Effector CD8-positive, alpha-beta T cell (primary cell): ENCODE measurements at places on chromosomes 6 and 20.
A peak's percentile ranks its signal among the peaks of the same experiment; 100 is the strongest.

- no peak for DNase-seq
Measured at GRCh38 chr20:6863355-6863754, 95.9 kb downstream of the BMP2 start.

- no peak for DNase-seq
Measured at GRCh38 chr20:58397429-58397828, 8.4 kb downstream of the VAPB start.

DNA sequence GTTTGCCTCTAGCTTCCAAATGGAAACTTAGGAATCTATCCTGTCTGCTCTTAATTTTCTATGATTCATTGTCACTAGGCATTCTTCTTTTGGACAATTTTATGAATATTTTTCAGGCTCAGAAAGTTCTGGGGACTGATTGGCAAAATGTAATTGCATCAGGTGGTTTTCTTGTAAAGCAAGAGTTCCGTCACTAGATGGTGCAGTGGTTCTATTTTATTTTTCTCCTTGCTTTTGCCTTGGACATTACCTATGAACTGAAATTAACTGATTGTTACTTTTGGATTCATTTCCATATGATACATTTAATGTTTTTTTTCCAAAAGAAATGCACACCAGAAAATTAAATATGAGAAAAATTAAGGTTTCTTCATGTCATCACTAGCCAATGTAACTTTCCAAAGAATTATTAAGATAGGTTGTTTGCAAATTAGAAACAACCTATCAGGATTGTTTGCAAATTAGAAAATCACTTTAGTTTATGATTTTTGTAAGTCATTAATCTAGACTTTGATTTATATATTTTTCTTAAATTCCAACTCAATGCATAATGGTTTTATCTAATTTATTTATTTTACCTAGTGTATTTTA, 48.0 kb downstream of the TMEM170B start:
- DNase-seq: no peak

DNA sequence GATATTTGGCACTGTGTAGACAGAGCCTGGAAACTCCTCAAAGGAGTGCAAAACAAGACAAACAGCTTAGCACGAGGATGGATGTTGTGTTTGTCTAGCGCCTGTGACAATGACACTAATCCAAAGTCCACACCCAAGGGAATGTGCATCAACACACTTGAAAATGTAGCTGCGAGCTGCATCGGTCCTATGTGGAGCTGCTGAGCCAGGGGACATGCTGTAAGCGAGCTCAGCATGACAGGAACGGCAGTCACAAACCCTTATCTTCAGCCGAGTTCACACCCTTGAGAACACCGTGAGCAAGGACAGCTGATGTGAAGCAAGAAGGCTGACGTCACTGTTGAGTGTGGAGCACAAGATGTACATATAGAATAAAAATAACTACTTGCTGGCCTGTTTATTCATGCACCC, 684.3 kb downstream of the QKI start:
- no peak for DNase-seq

DNA sequence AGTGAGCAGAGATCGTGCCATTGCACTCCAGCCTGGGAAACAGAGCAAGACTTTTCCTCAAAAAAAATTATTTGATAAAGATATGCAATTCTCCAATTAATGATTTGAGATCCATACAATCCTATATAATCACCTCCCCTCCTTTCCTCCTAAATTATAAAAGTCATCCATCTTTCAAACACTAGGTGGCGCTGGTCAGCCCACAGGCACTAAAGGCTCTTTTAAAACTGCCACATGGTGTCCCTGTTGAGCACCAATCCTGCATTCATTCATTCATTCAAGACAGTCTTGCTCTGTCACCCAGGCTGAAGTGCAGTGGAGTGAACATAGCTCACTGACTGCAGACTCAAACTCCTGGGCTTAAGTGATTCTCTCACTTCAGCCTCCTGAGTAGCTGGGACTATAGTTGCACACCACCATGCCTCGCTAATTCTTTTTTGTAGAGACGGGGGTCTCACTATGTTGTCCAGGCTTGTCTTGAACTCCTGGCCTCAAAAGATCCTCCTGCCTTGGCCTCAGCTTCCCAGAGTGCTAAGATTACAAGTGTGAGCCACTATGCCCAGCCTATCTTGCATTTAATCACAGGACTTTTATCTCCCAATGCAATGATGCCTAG, 58.7 kb upstream of the SLC2A12 start:
- peak; percentile 7 for DNase-seq

DNA sequence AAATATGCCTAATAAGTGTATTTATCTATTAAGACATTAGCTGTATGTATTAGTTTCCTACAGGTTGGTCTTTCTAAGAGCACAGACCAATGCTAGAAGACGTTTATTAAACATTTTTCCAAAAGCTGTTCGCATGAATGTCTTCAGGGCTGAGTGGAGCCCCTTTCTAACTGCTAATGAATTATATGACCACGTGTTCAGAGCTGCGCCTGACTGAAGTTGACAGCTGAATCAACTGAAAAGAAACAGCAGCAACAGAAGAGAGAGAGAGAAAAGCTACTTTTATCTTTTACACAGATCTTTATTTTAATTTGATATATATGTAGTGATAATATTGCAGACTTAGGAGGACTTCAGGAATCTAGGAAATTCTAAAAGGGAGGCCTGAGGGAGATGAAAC, 75.2 kb upstream of the ARID1B start:
- no peak for DNase-seq

DNA sequence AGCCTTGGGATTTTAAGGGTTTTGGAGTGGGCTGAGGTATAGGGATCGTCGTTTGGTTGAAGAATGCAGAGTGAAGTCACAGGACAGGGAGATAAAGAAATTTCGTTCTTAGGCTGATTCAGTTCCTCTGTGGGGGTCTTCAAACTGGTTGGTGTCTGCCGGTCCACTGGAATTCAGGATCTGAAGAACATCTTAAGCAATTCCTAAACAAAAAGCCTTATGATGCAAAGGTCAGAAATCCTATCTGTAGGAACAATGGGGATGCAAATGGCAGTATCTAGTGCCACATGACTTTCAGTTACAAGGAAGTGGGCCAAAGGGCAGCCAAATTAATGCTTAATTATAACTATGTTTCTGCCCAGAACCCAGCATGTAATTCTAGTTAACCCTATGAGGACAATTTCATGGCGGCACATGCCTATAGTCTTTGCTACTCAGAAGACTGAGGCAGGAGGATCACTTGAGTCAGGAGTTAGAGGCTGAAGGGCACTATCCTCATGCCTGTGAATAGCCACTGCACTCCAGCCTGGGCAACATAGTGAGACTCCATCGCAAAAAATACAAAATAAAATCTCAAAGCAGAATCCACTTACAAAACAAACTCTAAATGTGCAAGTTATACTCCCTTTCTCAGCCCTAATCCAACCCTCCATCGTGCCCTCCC, 4.6 kb upstream of the SLC2A10 start:
- no peak for DNase-seq

- no peak for DNase-seq
Measured at GRCh38 chr20:1783245-1783644, 112.0 kb upstream of the SIRPA start.

- DNase-seq: no peak
Measured at GRCh38 chr6:158868122-158868480, 48.9 kb upstream of the EZR start.

DNA sequence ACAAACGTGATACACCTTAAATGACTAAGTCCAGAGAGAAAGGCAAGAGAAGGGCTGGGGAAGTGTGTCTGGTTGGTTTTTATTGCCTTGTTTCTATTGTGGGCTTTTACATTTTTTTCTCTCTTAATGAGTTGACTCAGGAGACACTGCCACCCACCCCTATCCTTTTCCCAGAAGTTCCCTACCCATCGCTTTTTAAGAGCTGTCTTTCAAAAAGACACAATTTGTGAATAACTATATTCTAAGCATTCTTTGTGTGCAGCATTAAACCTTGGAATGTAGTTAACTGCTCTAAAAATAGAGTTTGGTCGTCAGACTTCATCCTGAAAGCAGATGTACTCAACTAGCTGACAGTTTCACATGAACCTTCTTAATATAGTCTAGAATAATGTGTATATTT, 174.9 kb downstream of the ISM1 start:
- DNase-seq: no peak

DNA sequence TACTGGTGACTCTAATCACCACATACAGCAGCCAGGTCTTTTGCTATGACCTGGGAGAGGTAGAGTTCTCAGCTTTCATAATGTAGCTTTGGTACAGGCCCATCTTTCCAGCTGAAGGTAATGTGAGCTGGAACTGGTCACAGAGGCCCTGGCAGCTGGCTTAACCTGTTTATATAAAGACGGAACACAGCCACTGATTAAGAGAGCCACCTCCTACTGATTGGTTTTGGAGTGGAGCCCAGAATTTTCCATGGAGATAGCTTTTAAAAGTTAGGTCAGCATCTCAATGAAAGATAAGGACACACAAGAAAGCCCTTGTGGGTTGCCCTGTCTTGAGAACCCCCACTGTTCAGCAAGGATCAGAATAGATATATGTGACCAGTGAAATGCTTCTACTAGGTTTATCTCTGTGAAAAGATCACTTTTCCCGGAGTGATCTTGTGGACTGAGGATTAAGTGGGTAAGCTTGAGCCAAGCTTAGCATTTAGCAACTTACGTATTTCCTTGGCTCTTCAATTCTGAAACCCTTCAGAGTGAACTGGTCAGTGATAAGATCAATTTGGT, 213.7 kb upstream of the CITED2 start:
- no peak for DNase-seq
